Progenitor cell of endocrine pancreas (in vitro differentiated cells): ENCODE measurements at places on chromosomes 5 and 9. TPM values are rescaled to one million over a fixed set of nuclear protein-coding genes. Genes with fewer than 3 reads are reported as not detected.

Gene RNF224
- 0.27 and 0.53 TPM in 2 replicates for total RNA-seq

Gene FYB1
- not detected in 2 replicates for total RNA-seq

Gene FIBCD1
- not detected in 2 replicates for total RNA-seq

Gene PCDHGA4
- total RNA-seq = 0.96 and 1.2 TPM in 2 replicates

Gene AP3B1
- 50.9 and 53.3 TPM in 2 replicates for total RNA-seq

Gene ANGPTL2
- 4.7 and 5.3 TPM in 2 replicates for total RNA-seq

Gene ZCCHC9
- total RNA-seq = 30.6 and 37.1 TPM in 2 replicates

Gene CEL
- total RNA-seq = 5.2 and 5.4 TPM in 2 replicates

Gene C7
- total RNA-seq = 5.7 and 6.1 TPM in 2 replicates

Gene SLC9A3
- total RNA-seq = 1.6 and 1.7 TPM in 2 replicates

Gene YTHDC2
- total RNA-seq = 37.3 and 41.2 TPM in 2 replicates

Gene CATSPER3
- total RNA-seq = 1.3 and 1.4 TPM in 2 replicates

Gene PCDHGA3
- 0.80 and 0.81 TPM in 2 replicates for total RNA-seq

Gene RELL2
- 5.2 and 6.7 TPM in 2 replicates for total RNA-seq

Gene C1QTNF3
- total RNA-seq = 9.6 and 11.0 TPM in 2 replicates

Gene MEF2C
- 1.9 and 2.6 TPM in 2 replicates for total RNA-seq

Gene CCDC180
- total RNA-seq = 12.5 and 12.7 TPM in 2 replicates

Gene IRGM
- total RNA-seq = not detected in 2 replicates

Gene CNTNAP3
- total RNA-seq = 1.6 and 1.7 TPM in 2 replicates

Gene OR1J2
- total RNA-seq = not detected in 2 replicates

Gene MYORG
- total RNA-seq = 8.8 and 9.2 TPM in 2 replicates

Gene FBP2
- total RNA-seq = not detected in 2 replicates

Gene PCDHGB3
- total RNA-seq = 0.60 and 0.73 TPM in 2 replicates

Gene SLC6A7
- total RNA-seq = not detected in 2 replicates

Gene ENG
- 0.64 and 0.91 TPM in 2 replicates for total RNA-seq

Gene HSPB3
- total RNA-seq = not detected in 2 replicates

Gene MAT2B
- total RNA-seq = 64.4 and 66.8 TPM in 2 replicates

Gene SCAMP1
- total RNA-seq = 43.5 and 44.3 TPM in 2 replicates

Gene TRMO
- total RNA-seq = 14.2 and 15.6 TPM in 2 replicates

Gene RNF130
- 73.8 and 74.1 TPM in 2 replicates for total RNA-seq

Gene EIF4E1B
- not detected in 2 replicates for total RNA-seq

Gene MARCOL
- not detected in 2 replicates for total RNA-seq

Gene IL7R
- not detected in 2 replicates for total RNA-seq

Gene CFAP90
- 2.1 and 2.8 TPM in 2 replicates for total RNA-seq

Gene RALGPS1
- 39.2 and 43.8 TPM in 2 replicates for total RNA-seq

Gene TMEM8B
- total RNA-seq = 24.1 and 25.4 TPM in 2 replicates

Gene SPOUT1
- 47.5 and 57.9 TPM in 2 replicates for total RNA-seq

Gene TAF1L
- total RNA-seq = not detected in 2 replicates

Gene NUTM2F
- total RNA-seq = 0.16 TPM in 1 of 2 replicates, not detected in the other

Gene ARID3C
- total RNA-seq = 8.5 and 12.0 TPM in 2 replicates

Gene CKS2
- total RNA-seq = 98.7 and 99.1 TPM in 2 replicates

Gene TLX3
- not detected in 2 replicates for total RNA-seq

Gene UTP15
- total RNA-seq = 20.6 and 21.8 TPM in 2 replicates

Gene PPIC
- 21.0 and 26.0 TPM in 2 replicates for total RNA-seq

Gene SHISAL2B
- total RNA-seq = 0.51 TPM in 1 of 2 replicates, not detected in the other

Gene FPGS
- total RNA-seq = 75.0 and 78.4 TPM in 2 replicates
